CD8-positive, alpha-beta memory T cell (primary cell): ENCODE measurements at places on chromosomes 3 and 15.

DNA sequence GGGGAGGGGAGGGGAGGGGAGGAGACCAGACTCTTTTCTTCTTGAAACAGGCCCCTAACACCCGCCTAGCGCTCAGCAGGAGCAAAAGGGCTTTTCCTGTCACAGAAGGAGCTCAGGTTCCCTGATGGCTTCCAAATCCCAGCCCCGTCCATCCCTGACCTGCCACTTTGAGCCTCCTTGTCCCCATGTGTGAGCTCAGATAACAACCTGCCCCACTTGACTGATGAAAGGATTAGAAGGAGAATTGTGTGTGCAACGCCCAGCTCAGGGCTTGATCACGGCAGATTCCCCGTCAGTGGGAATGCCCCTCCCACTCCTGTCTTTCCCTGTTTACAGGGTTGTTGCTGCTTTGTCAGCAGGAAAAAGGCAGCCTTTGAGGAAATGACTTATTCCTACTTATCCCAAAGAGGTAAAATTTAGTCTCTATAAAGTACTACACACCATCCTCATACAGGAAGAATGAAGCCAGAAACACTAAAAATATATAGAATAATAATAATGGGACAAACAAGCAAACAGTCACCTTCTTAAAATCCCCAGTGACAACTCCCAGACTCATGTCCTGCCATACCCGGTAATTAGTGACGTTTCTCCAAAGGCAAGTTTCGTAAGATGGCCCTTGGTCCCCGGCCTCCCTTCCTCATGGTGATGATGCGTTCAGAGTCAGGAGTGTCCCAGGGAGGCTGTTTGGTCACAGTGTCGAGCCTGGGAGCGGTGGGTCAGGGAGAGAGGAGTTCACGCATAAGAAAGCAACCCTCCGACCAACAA is 6.1 kb upstream of the LRRC15 start:
- DNase-seq = no peak

DNA sequence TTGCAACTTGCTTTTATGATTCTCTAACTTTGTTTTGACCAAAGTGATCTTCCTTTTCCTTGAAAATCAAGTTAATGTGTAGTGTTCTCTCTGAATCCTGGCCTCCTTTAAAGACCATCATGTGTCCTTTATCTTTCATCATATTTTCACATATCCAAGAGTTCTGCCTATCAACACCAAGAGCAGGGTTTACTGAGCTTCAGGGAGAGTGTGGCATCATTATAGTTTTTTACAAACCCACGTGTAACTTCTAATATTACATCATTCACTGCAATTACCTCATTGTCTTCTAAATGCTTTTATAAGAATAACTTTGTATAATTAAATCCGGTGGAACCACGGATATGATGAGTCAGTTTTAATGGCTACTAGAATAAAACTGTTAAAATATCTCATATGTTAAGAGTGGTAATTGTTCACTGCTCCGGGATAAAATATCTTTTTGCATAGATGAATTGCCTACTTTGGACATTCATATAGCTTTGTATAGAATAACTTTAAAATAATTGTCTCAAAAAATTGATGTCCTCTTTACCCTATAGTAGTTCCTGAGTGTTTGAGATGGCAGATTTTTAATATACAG is 248.8 kb upstream of the GRM7 start:
- no peak for DNase-seq

DNA sequence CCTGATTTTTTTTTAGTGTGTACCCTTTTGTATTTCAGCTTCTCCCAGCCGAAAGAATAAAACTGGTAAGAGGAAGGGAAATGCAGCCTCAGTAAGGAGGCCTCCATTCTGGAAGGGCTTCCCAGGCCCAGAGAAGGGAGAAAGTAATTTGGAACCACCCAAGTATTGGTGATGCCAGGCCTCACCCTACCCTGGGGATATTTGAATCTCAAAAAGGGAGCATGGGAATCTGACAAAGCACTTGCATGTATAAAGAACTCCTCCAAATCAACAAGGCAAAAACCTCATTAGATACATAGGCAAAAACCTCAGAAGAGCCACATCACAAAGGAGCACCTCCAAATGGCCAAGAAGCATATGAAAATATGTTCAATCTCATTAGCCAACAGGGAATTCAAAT is 68.8 kb upstream of the GLCE start:
- DNase-seq = no peak

- DNase-seq = no peak
Measured at GRCh38 chr3:143832433-143832832, 15.8 kb downstream of the SLC9A9 start.

DNA sequence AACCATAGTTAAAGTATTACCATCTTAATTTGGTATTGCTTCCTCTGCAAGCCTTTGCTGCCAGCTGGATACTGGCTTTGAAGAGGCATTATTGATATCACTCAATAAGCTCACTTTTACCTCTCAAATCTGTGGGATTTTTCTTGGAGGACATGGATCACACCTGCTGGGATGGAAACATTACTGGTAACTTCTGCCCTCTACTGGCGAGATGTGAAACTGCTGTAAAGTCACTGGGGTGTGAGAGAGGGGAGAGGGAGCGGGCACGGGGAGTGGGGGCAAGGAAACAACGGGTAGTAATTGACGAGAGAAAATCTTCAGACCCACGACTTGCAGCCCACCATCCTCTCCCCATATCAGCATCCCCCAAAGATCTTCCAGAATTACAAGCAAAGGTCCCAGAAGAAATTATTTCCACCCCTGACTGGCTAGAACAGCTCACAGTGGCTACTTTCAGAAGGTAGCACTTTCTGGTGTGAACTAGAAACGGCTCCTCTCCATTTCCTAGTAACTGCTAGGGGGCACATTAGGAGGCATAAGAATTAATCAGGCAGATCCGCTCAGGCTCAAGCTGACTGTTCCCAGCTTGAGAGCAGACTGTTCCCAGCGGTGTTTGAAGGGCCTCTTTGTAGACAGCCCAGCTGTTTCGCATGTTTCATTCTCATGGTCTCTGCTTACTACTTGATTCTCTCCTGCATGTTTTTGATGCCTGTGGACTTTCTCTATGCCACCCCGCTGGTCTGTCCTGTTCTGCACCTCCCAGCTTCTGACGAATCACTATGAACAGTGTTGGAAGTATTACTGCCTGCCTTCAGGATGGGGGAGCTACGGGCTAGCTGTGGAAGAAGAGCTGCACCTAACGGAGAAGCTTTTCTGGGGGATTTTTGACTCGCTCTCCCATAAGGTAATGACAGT is 230.4 kb upstream of the CHRM5 start:
- no peak for DNase-seq

GRCh38 chr3:115843206-115843605 is 219.9 kb downstream of the GAP43 start:
- DNase-seq = no peak
